ENCODE measurements at places on chromosomes 2 and 18.

- DNase-seq: no peak
Observed at GRCh38 chr2:219720956-219721355, 93.5 kb downstream of the SLC4A3 start.

DNA sequence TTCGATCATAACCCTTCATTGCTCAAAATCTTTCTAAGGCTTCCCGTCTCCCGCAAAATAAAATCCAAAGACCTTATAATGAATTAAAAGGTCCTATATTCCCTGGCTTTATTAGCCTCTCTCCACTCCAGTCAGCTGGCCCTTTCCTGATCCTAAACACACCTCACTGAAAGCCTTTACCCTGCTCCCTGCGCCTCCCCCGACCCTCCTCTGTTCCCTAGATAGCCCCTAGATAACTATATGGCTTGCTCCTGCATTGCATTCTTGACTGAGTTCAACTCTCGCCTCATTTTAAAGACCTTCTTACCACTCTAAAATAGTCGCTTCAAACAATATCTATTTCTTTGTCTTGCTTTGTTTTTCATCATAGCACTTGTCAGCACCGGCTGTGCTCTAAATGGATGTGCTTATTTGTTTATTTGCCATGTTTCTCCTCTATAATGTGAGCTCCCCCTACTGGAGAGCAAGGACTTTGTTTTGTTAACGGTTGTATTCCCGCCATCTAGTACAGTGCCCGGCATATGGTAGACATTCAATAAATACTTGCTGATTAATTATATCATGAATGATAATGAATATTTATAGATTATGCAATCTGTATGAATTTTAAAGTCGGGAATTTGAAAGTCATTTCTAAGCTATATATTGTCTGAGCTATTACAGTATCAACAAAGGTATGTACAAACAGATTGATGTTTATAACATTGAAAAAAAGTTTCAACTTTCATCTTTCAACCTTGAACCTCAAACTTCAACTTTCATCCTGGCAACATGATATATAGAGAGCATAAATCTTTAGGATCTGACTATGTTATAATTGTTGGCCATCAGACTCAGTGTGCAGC, 32.4 kb upstream of the VIT start:
- peak; percentile 81 for DNase-seq

GRCh38 chr2:127174640-127175039, 45.5 kb downstream of the CYP27C1 start:
- no peak for DNase-seq

DNA sequence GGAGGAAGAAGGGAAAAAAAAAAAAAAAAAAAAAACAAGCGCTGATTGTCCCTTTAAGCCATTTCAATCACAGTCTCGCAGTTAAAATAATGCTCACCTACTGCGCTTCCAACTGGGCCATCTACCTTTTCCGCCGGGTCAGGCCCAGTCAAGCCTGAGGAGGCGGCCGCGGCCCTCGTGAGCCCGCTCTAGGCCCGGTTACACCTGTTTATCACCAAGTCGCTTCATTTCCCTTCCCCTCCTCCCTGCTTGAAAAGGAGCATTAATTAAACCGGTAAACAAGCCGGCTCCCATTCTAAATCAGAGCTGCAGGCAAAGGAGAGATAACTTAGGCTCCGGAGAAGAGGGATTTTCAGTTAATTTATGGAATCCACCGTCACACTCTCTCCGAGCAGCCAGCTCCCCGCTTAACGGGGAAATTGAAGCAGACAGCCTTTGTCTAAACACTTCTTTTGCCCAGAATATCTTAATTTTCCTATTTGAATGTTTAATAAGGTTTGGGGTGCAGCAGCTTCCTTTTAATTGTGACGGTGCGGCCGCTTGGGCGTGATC, 140.1 kb upstream of the SIX3 start:
- no peak for DNase-seq

GRCh38 chr2:48471048-48471474, 58.9 kb upstream of the STON1 start:
- no peak for DNase-seq

DNA sequence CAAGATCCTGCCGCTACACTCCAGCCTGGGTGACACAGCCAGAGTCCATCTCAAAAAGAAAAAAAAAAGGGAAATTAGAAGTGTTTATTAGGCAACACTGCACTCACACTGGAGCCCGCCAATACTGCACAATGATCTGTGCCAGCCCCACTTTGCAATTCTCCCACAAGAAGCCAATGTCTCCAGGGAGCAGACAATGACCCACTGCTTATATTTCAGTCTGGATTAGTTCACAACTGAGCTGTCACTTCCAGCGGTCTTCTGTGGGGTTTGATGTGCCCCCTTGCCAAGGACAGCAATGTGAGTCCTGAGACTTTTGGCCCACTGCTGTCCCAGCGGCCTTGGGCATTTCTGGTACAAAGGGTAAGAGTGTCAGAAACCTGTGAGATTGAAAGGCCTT, 85.6 kb upstream of the PPM1B start:
- DNase-seq: no peak

DNA sequence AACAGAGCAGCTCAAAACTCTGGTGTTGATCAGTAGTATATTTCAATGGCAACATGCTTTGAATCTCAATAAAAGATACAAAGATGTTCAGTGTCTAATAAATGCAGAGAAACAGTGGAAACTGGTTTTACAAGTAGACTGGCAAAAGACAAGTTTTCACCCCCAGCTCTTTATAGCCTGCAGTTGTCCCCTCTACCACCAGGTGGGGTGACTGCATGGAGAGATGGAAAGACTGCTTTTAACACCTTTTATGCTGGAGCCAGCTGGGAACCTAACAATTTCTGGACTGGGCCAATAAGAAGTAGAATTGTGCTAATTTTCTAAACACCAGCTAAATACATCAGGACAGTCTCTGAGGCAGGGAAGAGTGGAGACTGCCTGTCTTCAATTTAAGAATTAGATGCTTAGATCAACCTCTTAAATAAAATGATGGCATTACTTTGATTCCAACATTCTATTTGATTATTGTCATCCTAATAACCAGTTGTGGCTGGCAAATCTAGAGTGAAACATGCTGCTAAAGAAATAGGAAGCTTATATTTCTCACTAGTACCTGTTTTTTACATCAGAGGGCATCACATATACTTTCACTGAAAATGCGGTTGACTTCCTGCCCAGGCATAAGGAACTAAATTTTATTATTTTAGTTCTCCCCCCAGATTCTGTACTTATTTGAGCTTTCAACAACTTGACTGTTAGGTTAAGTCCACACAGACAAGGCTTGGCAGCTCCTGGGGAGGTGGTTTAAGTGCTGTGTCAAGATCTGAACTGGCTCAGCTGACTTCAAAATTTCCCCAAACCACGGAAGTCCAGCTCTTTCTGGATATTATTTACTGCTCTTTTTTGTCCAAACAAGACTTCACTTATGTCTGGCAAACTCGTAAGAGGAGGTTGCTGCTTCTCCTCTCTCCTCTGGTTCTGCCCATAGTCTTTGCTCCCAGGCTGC, 140.5 kb downstream of the TPGS2 start:
- peak; percentile 64 for DNase-seq
